ENCODE measurements at places on chromosomes 5 and 9.

DNA sequence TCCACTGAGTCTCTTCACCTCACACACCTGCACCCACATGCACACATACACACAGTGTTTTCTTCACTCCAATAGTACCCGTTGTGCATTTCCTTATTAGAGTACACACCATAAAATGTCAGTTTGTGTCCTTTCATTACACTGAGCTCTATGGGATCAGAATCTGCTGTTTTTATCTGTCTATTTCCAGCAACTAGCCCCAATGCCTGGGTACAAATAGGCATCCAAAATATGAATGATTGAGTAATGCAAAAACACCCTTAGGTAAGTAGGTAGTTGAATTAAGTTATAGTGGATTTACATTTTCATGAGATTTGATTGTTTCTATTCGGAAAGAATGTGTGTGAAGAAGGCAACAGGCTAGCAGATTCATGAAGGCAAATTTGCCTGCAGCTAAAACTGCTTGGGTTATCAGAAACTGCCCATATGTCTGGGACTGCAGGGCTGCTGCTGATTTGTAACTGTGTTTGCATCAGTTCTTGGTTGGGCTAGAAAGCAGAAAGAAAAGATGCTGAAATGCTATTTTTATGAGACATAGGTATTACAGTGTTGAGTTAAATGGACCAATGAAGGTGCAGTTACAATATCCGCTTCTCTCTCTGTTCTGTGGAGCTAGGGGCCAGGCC, 26.9 kb downstream of the PPP3R2 start:
- H3K4me1 ChIP-seq, result peaks cover 9% of the 10 kb centered on the region
- H3K36me3 ChIP-seq, result peaks cover 33% of the 10 kb centered on the region
- H3K4me3 ChIP-seq, result no peak overlapping the region
- H3K27me3 ChIP-seq, result no peaks in the 10 kb centered on the region
- H3K27ac ChIP-seq, result no peak overlapping the region
- DNase-seq, result no peak

DNA sequence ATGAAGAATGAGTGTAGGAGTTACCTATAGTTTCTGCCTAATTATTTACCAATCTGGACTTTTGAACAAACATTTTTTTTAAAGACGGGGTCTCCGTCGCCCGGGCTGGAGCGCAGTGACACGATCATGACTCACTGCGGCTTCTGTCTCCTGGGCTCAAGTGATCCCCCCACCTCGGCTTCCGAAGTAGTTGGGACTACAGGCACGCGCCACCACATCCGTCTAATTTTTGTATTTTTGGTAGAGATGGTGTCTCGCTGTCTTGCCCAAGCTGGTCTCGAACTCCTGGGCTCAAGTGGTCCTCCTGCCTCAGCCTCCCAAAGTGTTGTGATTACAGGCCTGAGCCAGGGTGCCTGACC, 1.5 kb downstream of the CTNNA1 start:
- no peak overlapping the region for H3K27ac ChIP-seq
- peaks cover 42% of the 10 kb centered on the region for H3K4me1 ChIP-seq
- H3K4me3 ChIP-seq, result peak overlapping the region; percentile 73
- H3K36me3 ChIP-seq, result peaks cover 24% of the 10 kb centered on the region
- peaks cover 13% of the 10 kb centered on the region for H3K27me3 ChIP-seq

DNA sequence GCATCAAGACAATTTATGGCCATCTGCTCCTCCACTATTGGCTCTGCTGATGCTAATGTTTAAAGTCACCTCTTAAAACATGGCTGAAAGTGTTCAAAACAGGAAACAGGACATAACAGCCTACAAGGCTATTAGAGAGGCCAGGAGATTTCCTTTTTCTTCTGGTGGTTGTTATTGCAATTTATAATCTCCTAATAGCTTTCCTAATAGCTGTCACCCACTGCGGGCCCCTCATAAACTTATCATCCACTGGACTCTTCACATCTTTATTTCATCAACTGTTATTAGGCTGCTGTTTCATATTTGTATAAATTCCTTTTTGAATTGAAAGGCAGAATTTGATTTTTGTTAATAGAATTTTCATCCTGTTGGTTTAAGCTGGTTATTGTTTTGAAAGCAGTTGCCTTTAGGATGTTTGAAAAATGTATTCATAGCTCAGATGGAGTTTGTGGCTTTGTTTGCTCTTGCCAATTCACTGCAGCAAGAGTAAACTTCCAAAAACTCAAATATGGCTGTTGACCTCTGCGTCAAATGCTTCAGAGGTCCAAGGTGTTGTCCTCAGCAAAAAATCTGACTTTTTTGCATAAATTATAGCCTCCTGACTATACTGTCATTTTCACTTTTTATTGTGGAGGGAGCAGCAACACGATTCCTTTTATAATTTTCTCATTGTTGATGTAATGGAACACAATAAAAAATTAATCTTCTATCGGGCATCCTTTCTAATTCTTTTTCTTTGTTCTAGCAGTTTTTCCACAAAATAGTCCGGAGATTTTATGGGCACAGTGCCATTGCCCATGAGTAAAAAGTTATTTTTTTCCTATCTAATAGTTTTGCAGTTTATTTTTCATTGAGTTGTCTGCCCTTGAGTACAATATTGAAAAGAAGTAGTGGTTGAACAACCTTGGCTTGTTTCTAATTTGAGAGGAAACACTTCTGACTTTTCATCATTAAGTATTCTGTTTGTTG, 69.3 kb downstream of the MAT2B start:
- no peaks in the 10 kb centered on the region for H3K36me3 ChIP-seq
- H3K4me1 ChIP-seq, result no peaks in the 10 kb centered on the region
- DNase-seq, result no peak
- no peak overlapping the region for H3K4me3 ChIP-seq
- no peak overlapping the region for H3K27ac ChIP-seq
- peaks cover 2% of the 10 kb centered on the region for H3K27me3 ChIP-seq

DNA sequence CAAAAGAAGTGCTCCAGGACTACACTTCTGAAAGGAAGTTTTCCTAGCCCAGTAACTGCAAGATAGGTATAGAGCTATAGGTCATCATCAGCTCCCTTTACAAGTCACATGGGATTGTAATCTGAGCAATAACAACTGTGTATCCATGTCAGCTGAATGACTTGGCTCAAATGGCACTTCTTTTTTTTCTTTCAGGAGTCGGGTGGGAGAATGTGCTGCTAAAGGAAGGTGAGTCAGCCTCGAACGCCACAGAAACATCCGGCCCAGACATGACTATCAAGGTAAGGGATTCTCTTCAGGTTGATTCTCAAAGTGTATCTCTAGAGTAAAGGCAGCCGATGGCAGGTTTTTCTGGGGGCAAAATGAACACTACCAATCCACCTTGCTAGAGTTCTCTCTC, 192.2 kb downstream of the C9orf152 start:
- H3K4me1 ChIP-seq, result peaks cover 11% of the 10 kb centered on the region
- peaks cover 7% of the 10 kb centered on the region for H3K27me3 ChIP-seq
- no peak overlapping the region for H3K27ac ChIP-seq
- peak; percentile 36 for DNase-seq

GRCh38 chr9:105421154-105421553, 26.7 kb upstream of the FSD1L start:
- DNase-seq, result no peak
- H3K36me3 ChIP-seq, result no peaks in the 10 kb centered on the region
- H3K4me3 ChIP-seq, result no peak overlapping the region
- peaks cover 6% of the 10 kb centered on the region for H3K27me3 ChIP-seq
- peaks cover 4% of the 10 kb centered on the region for H3K4me1 ChIP-seq

DNA sequence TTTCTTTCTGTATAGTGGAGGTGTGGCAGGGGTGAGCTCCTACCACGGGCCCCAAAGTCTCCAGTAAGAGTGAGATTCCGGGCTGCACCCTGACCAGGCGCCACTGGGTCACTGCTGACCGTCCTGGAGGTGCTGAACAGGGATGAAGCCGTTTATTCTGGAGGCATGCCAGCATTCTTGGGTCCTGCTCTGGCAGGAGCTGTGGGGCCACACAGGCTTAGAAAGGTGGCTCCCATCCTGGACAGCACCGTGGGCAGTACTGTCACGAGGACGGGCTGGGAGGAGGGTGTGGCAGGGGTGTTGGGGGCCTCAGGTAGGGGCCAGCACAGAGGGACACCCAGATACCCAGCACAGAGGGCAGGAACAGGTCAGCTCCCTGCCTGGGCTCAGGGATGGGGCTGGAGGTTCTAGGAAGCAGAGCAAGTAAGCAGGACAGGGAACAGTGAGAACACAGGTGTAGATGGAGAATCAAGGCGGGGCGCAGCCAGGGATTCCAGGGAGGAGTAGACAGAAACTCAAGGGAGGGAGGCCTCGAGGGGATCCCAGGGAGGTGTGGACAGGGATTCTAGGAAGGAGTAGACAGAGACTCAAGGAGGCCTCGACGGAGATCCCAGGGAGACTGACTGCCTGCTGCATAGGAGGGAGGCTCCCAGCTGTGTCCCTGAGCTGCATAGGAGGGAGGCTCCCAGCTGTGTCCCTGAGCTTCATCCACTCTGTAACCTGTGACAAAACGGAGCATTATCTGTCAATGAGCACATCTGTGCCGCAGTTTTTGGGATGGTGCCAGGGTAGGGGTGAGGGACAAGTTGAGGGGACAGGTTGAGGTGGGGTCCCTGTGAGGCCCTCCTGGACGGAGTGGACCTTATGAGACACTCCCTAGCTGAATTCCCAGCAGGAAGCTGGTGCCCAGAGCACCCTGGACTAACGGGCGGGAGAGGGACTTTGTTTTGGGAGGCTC, 1.1 kb upstream of the PLEKHG4B start:
- H3K36me3 ChIP-seq, result peaks cover 3% of the 10 kb centered on the region
- peaks cover 52% of the 10 kb centered on the region for H3K27me3 ChIP-seq
- no peak for DNase-seq
- H3K4me1 ChIP-seq, result no peaks in the 10 kb centered on the region

DNA sequence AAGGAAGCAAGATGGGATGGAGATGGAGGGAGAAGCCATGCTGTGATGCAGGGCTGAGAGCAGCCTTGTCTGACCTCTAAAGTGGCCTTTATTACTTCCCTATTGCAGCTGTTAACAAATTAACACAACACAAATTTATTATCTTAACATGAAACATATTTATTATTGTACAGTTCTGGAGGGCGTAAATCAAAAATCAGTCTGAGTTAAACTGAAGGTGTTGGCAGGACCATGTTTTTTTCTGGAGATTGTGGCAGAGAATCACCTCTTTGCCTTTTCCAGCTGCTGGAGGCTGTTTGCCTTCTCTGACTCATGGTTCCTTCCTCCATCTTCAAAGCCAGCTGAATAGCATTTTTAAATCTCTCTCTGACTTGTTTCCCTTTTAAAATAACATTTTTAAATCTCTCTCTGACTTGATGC, 7.2 kb upstream of the MCC start:
- DNase-seq, result no peak
- H3K4me1 ChIP-seq, result no peaks in the 10 kb centered on the region
- H3K4me3 ChIP-seq, result no peak overlapping the region
- H3K27me3 ChIP-seq, result peaks cover 59% of the 10 kb centered on the region
- H3K36me3 ChIP-seq, result peaks cover 6% of the 10 kb centered on the region

GRCh38 chr9:134234001-134234660, 69.8 kb upstream of the RNU6ATAC start:
- H3K4me3 ChIP-seq, result no peak overlapping the region
- no peaks in the 10 kb centered on the region for H3K36me3 ChIP-seq

- H3K36me3 ChIP-seq, result no peaks in the 10 kb centered on the region
- DNase-seq, result no peak
- H3K27ac ChIP-seq, result no peak overlapping the region
- peaks cover 7% of the 10 kb centered on the region for H3K27me3 ChIP-seq
- no peak overlapping the region for H3K4me3 ChIP-seq
- H3K4me1 ChIP-seq, result no peaks in the 10 kb centered on the region
Measured at GRCh38 chr5:87765009-87765408, 352.3 kb upstream of the CCNH start.

DNA sequence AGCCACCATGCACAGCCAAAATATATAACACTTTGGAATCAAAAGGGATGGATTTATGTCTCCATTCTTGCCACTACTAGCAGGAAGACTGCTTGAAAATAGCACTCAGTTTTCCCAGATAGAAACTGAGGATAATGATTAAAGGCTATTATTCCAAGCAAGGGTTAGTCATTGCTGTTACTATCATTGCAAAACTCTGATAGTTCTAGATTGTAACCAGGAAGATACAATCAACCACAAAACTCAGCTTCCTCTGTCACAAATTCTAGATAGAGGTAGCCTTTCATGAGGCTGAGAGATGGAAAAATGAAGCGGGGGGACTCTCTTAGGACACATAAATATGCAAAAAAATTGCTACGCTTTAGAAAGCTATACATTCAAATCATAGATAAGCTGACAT, 3.1 kb downstream of the ANXA1 start:
- H3K36me3 ChIP-seq, result peaks cover 38% of the 10 kb centered on the region
- H3K27ac ChIP-seq, result peak overlapping the region; percentile 90
- DNase-seq, result no peak
- peaks cover 75% of the 10 kb centered on the region for H3K4me1 ChIP-seq

DNA sequence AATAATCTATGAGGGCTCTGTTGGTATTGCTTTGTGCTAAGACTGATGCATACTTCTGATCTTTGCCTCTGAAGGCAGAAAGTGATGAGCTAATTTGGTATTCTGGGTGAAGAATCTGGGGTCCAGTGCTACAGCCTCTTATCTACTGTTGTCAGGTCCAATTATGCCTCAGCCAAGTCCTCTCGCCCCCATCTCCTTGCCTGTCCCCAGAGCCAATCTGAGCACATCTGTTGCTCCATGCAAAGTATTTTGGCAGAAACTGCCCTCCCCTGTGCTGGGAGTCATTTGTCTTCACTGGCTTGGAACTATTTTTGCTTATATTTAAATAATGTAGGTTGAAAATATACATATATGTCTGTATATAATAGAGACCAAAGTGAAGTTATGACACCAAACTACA, 23.4 kb downstream of the LSM11 start:
- peaks cover 4% of the 10 kb centered on the region for H3K27me3 ChIP-seq
- no peak overlapping the region for H3K4me3 ChIP-seq
- H3K27ac ChIP-seq, result no peak overlapping the region
- no peak for DNase-seq
- peaks cover under 1% of the 10 kb centered on the region for H3K4me1 ChIP-seq
- H3K36me3 ChIP-seq, result no peaks in the 10 kb centered on the region

GRCh38 chr9:71634752-71635151, 133.6 kb downstream of the CEMIP2 start:
- H3K4me3 ChIP-seq, result no peak overlapping the region
- H3K36me3 ChIP-seq, result peaks cover 16% of the 10 kb centered on the region
- no peak overlapping the region for H3K27ac ChIP-seq

DNA sequence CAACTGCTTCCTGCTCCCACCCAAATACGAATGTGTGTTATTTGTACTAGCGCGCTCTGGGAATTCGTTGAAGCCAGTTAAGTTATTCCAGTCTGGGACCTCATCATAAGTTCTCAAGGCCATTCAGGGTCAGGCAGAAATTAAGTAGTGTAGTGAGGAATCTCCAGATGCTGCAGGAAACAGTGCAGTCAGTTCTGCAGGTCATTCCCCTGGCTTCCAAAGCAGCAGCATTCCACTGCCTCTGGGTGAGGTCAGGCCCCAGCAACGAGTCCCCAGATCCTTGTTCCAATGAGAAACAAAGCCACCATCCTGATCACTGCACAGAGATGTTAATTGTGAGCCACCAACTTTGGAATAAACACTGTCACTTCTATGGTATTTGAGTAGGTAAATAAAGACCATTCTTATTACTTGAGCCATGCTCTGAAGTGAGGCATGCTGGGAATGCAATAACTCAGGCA, 33.1 kb downstream of the SVEP1 start:
- no peak for DNase-seq
- H3K27ac ChIP-seq, result no peak overlapping the region

- H3K27me3 ChIP-seq, result no peaks in the 10 kb centered on the region
- H3K4me3 ChIP-seq, result no peak overlapping the region
- no peak overlapping the region for H3K27ac ChIP-seq
- no peaks in the 10 kb centered on the region for H3K36me3 ChIP-seq
Measured at GRCh38 chr9:123814496-123814895, 115.4 kb downstream of the DENND1A start.
